CD4-positive, alpha-beta T cell treated with Interleukin-15 for 4 hours (primary cell): ENCODE measurements at places on chromosomes 4 and X.

DNA sequence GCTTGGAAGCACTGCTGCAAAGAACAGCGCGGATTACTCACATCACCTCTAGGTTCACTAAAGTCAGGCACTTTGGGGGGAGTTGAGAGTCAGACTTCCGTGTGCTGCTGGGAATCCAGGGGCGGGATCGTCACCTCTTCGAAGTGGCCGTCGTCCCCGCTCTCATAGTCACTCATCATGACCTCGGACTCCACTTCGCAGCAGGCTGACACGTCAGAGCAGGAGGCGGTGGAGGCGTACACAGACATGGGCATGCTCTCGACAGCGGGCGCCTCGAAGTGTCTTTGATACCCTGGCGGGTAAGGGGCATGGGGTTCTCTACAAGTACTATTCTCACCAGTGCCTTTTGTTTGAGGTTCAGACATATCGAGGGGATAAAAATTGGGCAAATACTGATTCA is 33.1 kb upstream of the MTNR1A start:
- no peak for DNase-seq

DNA sequence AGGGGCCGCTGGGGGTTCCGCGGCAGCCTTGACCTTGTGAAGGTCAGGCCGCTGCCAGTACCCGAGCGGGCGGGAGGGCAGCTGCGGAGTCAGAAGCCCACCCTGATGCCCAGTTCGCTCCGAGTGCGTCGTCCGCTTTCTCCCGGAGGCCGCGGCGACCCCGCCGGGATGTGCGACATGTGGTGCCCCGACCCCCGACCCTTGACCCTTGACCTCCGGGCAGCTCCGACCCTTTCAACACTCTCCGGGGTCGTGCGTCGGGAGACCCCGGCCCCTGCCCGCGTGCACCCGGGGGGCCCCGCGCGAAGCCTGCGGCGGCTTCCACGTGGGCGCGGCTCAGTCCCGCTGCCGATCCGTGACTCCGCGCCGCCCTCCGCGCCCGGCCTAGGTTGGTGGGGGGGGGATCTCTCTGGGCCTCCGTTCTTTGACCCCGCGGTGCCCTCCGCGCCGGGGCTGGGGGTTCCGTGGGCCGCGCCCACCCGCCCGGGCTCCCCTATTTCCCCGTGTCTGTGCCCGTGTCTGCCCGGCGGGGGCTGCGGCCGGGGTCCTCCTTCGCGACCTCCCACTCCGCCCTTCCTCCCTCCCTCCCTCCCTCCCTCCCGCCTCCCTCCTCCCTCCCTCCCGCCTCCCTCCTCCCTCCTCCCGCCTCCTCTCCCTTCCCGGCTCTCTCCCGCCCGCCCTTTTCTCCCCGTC is 609 bp upstream of the SLC25A6 start:
- no peak for DNase-seq

- DNase-seq, result no peak
These were observed 19.2 kb upstream of the TNIP3 start for GRCh38 chr4:121183361-121183760.

GRCh38 chrX:71913156-71913950 is 2.7 kb downstream of the NHSL2 start:
- DNase-seq, result no peak

GRCh38 chrX:106917830-106918500 is 2.2 kb upstream of the CLDN2 start:
- DNase-seq, result peak; percentile 16
